ENCODE measurements at places on chromosomes 2 and 18. TPM values are rescaled to one million over a fixed set of nuclear protein-coding genes. Genes with fewer than 3 reads are reported as not detected.
A peak's percentile ranks its signal among the peaks of the same experiment; 100 is the strongest.

Gene ATOH8
- total RNA-seq, result 23.4 TPM

DNA sequence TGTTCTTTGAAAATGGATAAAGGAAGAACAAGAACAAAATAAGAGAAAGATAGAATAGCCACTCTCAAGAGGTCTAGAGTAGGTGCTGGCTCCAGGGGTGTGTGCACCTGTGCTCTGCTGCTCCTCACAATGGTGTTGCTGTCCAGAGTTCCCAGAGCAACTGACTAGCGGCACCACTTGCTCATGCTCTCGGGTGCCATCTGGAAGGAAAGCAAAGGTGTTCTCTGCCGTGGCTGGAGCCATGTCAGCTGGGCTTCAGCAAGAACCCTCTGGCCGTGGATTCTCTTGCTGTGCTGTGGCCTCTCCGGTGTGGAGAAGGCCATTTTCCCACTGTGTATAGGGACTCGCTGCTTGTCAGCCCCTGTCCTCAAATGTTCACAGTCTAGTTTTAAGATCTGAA lies 114.6 kb upstream of the TEX51 start:
- no peak for DNase-seq

- no peak for DNase-seq
These were observed 130.3 kb downstream of the TMEFF2 start for GRCh38 chr2:192064459-192064858.

DNA sequence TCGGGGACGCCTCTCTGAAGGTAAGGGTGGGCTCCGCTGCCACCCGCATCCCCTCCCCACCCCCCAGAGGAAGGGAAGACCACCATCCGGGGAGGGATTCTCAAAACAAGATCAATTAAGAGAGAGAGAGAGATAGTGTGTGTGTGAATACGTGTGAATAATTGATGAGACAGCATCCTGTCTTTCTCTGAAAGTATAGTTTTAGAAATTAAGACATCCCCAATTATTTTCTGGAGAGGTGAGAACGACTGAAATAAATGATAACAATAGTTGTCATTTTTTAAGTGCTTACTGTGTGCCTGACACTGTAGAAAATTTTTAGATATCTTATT lies 751 bp downstream of the IL18R1 start:
- no peak for DNase-seq

DNA sequence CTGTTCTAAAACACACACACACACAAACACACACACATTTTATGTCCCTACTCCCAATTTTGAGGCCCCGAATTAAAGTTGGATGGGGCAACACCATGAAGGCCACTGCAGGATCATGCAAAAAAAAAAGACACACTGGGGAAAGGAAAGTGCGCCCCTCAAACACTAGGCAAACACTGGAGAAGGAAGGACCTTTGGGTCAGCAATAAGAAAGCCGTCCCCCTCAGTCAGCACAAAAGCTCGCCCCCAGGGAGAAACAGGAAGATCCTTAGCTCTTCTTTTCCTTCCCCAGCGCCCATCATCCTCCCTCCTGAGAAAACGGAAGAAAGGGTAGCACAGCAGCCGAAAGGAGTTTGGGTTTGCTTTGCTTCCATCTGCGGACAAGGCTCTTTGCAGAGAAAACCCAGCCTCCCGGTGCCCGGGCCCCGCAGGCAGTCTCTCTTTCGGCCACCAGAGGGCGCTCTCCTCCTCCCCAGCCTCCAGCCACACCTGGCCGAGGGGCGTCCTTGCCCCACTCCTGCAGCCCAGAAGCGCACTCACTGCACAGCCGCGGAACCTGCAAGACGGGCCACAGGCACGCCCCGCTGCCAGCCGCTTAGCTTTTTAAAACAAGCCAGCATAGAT lies 248.5 kb downstream of the CDH20 start:
- DNase-seq, result peak; percentile 79

Data from left cardiac atrium (tissue), 4 donors.